Left cardiac atrium (tissue), 4 donors: ENCODE measurements at places on chromosomes 6 and 20. TPM values are rescaled to one million over a fixed set of nuclear protein-coding genes. Genes with fewer than 3 reads are reported as not detected.

CAPN11 gene
- 0.39 TPM for total RNA-seq

OPRM1 gene
- not detected for total RNA-seq

GRCh38 chr6:73989428-73989827 is 293.4 kb downstream of the CD109 start:
- DNase-seq: no peak

DNA sequence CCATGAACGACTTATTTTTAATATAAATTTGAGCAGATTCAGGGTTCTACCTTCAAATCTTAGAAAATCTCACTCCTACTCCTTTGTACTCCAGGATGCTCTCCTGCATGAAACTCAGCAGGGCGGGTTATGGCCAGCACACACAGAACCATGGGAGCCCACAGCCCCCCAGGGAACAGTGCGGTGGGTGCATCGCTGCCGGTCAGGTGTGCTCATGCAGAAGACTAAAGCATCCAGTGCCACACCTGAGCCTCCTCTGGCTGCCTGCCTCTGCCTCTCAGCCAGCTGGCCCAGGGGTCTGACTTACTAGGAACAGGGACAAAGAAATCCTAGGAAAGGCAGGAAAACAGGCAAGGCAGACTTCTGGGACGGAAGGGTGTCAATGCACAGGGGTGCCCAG is 31.8 kb downstream of the EZR start:
- DNase-seq: no peak

- DNase-seq: no peak
These were observed 27.2 kb downstream of the IL22RA2 start for GRCh38 chr6:137146206-137146605.

DNA sequence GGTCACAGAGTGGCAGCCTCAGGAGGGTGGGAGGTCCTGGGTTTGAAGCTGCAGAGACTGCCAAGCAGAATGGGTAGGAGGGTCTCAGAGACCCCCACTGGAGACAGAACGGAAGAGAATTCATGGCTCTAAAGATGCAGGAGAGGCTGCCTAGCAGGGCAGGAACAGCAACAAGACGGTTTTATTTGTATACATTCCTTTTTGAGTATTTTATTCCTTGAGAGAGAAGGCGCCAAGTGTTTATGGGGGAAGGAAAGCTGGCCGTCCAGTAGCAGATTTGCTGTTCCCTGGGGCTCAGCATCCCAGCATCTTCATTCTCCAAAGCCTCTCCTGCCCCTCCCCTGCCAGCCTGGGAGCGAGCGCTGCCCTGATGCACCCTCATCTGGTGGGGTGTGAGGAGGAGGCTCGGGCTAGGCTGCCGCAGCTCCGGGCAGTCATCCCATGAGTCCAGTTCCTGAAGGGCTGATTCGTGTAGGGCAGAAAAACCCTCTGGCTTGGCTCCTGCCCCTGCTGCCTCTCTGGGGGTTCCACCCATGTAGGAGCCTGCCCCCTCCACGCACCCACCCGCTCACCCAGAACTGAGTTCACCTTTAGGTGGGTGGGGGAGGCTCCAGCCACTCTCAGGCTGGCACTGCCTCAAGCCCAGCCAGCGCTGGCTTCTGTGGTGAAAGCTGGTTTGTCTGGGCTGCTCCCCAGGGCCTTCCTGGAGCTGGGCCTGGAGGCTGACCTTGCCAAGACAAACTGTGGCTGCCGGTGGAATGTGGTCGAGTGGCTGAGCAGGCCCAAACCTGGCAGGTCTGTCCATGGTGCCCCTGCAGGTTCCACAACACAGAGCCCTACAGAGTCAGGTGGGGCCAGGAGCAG is 32.4 kb downstream of the CPXM1 start:
- DNase-seq: peak; percentile 64

NOX3 gene
- not detected for total RNA-seq

GRCh38 chr6:27545271-27546046 is 72.6 kb upstream of the ZNF184 start:
- DNase-seq: no peak

DNA sequence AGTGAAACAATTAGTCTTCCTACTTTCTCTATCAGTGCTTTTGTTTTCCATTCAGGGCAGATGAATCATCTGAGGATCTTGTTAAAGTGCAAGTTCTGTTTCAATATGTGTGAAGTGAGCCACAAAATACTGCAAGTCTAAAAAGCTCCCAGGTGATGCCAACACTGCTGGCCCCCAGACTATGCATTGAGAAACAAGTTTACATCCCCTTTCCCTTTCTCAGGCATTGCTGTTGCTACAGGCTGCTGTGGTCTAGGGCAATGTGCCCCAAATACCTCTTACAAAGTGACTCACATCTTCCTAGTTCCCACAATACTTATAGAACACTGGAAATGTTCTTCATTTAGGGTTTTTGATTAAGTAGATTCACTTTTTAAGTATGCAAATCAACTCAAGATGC is 31.8 kb downstream of the ABRACL start:
- no peak for DNase-seq

DNA sequence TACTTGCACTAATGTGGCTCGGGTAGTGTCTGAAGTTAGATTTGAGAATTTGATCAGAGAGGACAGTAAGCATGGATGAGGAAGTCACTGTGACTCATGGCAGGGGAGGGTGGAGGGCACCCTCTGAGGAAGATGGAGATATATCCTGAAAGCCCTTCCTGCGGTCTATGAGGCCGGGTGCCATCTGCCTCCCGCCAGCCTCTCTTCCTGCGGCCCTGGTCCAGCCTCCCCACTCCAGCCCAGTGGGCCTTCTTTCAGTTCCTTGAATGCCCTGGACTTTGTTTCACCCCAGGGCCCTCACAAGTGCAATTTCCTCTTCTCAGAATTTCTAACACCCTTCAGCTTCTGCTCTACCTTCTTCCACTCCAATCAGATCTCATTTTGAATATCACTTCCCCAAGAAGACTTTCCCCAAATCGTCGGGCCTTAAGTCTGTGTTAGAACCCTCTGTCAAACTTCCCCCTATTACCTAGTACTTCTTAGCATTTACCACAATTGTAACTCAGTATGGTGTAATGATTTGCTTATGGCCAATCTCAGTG is 20.2 kb upstream of the TNFAIP3 start:
- peak; percentile 59 for DNase-seq
